SIG-M5 (cell line): ENCODE measurements at places on chromosomes 2 and 18.

GRCh38 chr2:224261326-224261725 is 140.6 kb downstream of the FAM124B start:
- no peak for DNase-seq

DNA sequence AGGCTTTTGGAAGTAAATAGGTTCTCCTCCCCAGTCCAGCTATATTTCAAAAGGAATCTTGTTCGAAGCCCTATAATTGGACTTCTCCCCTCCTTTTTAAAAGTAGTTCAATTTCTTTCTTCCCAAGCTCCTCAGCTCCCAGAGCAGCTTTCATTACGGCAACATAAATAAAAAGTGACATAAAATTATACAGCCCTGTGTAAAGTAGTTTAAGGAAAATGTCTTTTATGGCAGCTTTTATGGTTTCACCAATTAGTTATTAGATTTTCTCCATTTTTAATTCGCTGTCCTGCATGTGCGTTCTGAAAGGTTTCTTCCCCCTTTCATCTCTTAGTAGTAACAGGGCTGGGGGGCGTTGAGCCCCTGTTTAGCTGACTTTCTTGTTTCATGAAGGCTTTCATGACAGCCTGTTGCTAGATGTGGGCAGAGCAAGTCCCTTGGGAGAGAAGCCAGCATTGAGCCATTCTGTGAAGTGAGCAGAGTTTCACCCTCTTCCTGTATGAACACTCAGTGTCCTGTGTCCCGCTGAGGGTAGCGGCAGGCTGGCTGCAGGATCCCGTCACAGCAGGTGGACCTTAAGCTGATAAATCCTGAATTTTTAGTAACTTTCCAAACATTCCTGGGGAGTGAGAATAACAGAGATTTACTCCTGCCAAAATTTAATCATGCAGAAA is 229.7 kb upstream of the SPRED2 start:
- no peak for DNase-seq

GRCh38 chr2:628651-629050 is 48.6 kb downstream of the TMEM18 start:
- DNase-seq, result no peak

DNA sequence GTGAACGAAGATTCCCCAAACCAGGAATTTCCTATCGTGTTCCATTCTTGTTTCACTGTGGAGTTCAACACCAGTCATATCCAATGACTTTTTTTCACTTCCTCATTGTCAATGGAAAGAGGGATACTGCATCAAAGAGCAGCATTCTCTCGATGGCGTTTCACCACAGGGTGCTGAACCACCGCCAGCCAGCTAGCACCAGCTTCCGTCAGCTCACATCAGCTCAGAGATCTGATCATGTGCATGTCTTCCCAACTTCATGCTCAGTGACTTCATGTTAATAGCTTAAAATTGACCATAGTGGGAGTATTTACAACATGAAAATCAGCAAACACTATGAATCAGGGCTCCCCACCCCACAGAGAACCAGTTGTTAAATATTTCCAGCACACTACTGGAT is 359.9 kb downstream of the TNS1 start:
- no peak for DNase-seq

DNA sequence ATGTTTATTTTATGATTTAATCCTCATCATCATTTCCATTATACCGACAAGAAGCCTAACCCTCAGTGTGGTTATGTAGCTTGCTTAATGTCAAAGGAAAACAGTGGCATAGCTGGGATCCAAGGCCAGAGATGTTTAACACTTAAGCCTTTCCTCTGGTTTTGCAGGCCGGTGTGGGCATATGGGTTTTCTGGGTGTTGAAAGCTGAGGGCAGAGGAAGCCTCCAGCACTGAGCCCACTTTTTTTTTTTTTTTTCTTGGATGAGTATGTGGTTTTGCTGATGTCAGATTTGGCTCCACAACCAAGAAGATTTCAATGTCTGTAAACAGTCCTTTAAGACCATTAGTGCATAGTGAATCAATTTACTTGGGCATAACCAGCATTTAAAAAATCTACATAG is 41.3 kb downstream of the LHCGR start:
- no peak for DNase-seq

GRCh38 chr18:70074116-70074515 is 126.4 kb upstream of the CD226 start:
- no peak for DNase-seq

- no peak for DNase-seq
Measured at GRCh38 chr18:64171576-64171975, 22.7 kb upstream of the LINC00305 start.

DNA sequence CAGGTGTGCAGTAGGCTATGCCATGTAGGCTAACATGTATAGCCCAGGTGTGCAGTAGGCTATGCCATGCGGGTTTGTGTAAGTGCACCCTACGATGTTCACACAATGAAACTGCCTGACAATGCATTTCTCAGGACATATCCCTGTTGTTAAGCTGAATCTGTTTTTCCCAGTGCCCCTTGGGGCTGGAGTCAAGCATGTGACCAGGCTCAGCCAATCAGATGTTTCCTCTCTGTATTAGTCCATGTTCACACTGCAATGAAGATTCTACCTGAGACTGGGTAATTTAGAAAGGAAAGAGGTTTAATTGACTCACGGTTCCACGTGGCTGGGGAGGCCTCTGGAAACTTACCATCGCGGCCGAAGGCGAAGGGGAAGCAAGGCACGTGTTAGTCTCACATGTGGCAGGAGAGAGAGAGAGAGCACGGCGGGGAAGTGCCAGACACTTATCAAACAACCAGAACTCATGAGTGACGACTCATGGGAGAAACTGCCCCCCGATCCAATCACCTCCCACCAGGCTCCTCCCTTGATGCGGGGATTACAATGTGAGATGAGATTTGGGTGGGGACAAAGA is 24.2 kb downstream of the ITM2C start:
- DNase-seq, result no peak

- DNase-seq, result no peak
Measured at GRCh38 chr2:217966423-217967070, 36.2 kb downstream of the TNS1 start.

GRCh38 chr2:208192611-208193236 is 2.9 kb upstream of the C2orf80 start:
- DNase-seq, result no peak

DNA sequence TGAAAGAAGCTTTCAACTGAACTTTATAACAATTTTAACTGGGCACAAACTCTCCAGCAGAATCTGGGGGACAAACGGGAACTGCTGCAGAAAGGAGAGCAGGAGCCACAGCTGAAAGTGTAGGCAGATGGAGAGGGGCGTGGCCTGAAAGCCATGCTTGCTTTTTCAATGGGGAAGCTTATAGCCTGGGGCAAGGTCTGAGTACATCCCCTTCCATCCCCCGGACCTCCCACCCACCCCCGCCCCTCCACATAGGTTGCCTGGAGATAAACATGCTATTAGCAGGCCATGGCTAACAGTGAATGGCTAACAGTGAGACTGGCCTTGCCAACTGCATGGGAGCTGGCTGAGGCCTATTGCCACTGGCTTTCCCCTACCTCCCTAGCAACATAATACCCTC is 317.9 kb upstream of the TANK start:
- no peak for DNase-seq

- DNase-seq, result no peak
Measured at GRCh38 chr2:43221763-43222474, 4.5 kb downstream of the ZFP36L2 start.

GRCh38 chr2:64439194-64439593 is 14.8 kb upstream of the LGALSL start:
- DNase-seq, result no peak

GRCh38 chr2:29012211-29012681 is 31.1 kb downstream of the TOGARAM2 start:
- no peak for DNase-seq

DNA sequence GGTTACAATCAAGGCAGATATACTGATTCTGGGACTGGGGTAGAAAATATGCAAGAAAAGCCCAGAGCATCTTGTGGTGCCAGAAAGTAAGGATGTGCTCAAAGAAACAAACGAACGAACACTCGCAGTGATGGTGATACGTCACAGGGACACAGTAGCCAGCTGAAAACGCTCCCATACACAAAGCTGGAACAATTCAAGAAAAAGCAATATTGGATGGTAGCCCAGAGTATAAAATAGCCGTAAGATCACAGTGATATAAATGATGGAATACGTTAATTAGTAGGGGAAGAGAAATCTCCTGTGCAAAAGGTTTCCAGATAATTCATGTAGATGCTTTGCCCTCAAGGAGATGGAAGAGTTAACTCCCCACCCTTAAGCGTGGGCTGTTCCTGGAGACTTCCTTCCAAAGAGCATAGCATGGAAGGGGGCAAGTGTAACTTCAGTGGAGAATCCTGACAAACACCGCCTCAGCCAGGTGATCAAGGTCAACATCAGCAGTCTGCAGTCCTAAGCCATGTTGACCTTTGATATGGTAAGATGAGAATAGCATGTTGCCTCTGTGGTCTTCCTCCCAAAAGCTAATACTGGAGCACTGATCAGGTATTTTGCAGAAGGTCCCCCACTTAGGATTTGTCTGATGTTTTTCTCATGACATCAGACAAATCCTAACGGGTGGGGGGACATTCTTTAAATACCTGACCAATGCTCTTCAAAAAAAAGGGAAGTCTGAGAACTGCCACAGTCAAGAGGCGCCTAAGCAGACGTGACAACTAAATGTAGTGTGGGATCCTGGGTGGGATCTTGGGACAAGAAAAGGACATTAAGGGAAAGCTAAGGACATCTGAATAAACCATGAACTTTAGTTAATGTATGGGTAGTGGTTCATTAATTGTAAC is 99.0 kb downstream of the NCK2 start:
- no peak for DNase-seq

- DNase-seq, result no peak
Measured at GRCh38 chr2:43055985-43056384, 170.4 kb downstream of the ZFP36L2 start.

- no peak for DNase-seq
Measured at GRCh38 chr2:213980883-213981282, 430.0 kb upstream of the VWC2L start.

DNA sequence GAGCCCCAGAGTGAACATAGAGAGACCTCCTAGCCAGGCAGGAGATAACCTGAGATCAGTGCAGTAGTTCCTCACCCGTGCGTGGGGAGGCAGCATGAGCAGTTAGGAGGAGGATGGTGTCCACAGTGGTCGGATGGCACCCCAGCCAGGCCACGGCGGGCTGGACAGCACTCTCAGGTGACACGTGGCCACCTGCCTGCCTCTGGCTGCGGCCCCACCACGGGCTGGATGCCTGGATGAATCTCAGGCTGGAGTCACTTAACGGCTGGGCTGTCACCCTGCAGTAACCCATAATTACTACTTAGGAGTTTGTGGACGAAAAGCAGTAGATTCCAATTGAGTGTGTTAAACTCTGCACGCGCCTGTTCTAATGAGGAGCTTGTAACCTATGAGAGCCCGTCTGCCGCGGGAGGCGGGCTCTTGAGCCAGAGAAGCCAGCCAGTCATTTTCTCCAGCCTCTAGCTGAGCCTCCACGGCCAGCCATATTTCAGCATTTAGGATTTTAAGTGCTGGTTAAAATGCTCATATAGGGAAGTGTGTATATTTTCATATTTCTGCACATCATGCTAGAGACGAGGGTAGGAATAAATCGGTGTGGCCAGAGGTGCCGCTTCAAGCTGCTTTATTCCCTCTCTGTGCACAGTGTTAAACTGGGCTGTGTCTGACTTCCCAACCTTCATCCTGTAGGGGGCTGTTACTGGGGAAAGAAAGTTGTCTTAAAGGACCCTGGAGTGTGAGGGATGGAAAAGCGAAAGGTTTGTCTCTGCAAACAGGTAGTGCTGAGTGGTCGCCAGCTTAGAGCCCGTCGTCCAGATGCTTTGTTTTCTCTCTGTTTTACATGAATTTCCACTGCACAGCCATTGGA is 144.0 kb downstream of the GLI2 start:
- no peak for DNase-seq

- no peak for DNase-seq
Measured at GRCh38 chr2:2016651-2017311, 272.5 kb upstream of the PXDN start.

DNA sequence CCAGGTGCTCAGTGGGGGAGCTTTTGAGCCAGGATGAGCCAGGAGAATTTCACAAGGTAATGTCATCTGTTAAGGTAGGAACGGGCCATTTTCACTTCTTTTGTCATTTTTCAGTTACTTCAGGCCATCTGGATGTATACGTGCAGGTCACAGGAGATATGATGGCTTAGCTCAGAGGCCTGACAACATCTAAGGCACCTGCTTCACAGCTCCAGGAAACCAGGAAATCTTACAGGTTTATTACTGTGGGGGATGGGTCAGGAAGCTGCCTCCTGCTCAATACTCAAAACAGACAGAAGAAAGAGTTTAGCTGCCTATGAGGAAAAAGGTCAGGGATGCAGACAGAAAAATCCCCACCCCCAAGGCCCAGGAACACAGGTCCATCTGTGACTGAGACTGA is 364.3 kb upstream of the LRP1B start:
- DNase-seq, result no peak

GRCh38 chr2:234761910-234762309 is 189.9 kb upstream of the SH3BP4 start:
- no peak for DNase-seq

- DNase-seq, result no peak
Measured at GRCh38 chr2:136136931-136137330, 19.0 kb upstream of the CXCR4 start.

DNA sequence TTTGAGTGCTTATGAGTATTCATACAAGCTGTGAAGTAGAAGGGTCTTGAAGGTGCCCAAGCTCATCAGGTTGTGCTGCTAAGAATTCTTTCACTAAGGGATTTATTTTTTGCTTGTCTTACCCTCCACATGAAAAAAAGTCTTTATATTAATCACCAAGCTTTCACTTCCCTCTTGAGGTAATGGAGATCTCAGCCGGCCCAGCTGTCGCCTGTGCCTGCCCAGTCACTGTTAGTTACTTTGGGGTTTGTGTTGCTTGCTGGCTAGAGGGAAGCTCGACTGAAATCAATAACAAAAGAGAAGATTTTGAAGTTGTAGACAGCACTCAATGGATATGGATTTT is 21.9 kb downstream of the MC2R start:
- DNase-seq, result no peak

- no peak for DNase-seq
Measured at GRCh38 chr2:173311844-173312606, 42.6 kb upstream of the CDCA7 start.

DNA sequence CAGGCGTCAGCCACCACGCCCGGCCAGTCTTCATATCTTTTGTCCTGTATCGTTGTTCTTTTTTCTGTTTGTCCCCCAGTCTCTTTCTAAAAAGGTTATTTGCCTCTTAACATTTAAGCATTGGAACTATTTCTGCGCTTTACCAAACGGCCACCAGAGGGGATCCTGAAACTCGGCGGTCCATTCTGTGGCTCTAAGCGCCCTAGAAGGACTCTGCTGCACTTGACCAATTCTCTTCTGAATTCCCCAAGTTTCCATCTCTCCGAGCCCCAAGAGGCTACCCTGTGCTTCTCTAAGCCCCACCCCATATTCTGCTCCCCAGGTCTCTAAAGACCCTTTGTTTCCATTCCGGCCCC is 33.1 kb upstream of the REG3G start:
- no peak for DNase-seq

DNA sequence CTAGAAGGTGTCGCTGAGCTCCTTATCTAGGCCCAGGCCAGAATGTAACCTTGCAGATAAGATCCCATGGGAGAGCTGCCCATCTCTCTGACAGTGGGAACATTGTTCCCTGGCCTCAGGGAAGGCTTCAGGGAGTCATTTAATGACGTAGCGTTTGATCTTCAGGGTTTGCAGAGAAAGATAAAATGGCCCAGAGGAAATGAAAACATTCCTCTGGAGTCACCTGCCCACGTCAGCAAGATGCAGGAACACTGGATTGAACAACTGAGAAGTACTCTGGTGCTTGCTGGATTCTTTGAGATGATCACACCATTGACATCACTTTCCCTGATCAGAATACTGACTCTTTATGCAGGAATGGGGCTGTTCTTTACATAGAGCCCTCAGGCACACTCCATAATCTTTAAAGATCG is 51.6 kb downstream of the MAPK4 start:
- no peak for DNase-seq

GRCh38 chr2:47274054-47274782 is 119.1 kb upstream of the STPG4 start:
- no peak for DNase-seq
